ENCODE measurements at places on chromosomes 12 and 14.
A peak's percentile ranks its signal among the peaks of the same experiment; 100 is the strongest.

DNA sequence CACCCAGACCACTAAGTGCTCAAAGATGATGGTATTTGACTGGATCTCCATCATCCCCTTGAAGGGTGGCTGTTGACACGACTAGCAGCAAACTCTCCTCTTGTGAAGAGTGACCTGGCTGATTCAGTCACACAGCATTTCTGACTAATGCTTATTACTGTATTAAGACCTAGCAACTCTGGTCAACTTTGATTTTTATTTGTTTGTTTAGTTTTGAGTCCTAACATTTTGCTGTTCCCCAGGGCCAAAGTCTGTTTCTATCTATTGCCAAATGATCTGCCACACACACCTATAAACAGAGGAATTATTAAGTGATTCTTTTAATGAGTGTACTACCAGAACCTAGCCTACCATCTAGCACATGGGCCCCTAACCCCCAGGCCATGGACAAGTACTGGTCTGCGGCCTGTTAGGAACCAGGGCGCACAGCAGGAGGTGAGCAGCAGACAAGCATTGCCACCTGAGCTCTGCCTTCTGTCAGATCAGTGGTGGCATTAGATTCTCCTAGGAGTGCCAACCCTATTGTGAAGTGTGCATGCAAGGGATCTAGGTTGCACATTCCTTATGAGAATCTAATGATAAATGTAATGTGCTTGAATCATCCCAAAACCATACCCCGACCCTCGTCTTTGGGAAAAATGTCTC is 120.0 kb downstream of the RPS6KA5 start:
- no peak overlapping the region for H3K27ac ChIP-seq
- no peaks in the 10 kb centered on the region for H3K27me3 ChIP-seq
- peaks cover 10% of the 10 kb centered on the region for H3K4me1 ChIP-seq
- H3K4me3 ChIP-seq, result no peak overlapping the region
- DNase-seq, result no peak

DNA sequence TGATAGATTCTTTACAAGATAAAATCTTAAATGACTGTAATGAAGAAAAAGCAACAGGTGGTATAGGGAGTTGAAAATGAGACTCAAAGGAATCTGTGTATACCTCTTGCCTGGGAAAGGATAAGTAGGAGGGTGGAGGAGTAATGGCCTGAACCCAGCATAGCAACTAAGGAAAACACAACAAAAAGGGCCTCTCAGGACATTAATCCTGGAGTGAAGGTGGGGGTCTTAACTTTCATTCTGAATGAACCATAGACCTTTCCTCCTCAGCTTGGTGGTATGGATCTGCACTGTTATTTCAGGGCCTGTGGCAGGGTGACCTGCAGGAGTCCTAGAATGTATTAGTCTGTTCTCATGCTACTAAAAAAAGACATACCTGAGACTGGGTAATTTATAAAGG is 185.6 kb downstream of the AKAP6 start:
- H3K36me3 ChIP-seq, result no peaks in the 10 kb centered on the region
- H3K27ac ChIP-seq, result no peak overlapping the region
- H3K27me3 ChIP-seq, result peaks cover 7% of the 10 kb centered on the region
- DNase-seq, result no peak
- no peaks in the 10 kb centered on the region for H3K4me1 ChIP-seq

- H3K36me3 ChIP-seq, result no peaks in the 10 kb centered on the region
- DNase-seq, result no peak
- no peak overlapping the region for H3K27ac ChIP-seq
- no peaks in the 10 kb centered on the region for H3K27me3 ChIP-seq
- H3K4me3 ChIP-seq, result no peak overlapping the region
Measured at GRCh38 chr14:77638771-77639171, 22.3 kb upstream of the SPTLC2 start.

DNA sequence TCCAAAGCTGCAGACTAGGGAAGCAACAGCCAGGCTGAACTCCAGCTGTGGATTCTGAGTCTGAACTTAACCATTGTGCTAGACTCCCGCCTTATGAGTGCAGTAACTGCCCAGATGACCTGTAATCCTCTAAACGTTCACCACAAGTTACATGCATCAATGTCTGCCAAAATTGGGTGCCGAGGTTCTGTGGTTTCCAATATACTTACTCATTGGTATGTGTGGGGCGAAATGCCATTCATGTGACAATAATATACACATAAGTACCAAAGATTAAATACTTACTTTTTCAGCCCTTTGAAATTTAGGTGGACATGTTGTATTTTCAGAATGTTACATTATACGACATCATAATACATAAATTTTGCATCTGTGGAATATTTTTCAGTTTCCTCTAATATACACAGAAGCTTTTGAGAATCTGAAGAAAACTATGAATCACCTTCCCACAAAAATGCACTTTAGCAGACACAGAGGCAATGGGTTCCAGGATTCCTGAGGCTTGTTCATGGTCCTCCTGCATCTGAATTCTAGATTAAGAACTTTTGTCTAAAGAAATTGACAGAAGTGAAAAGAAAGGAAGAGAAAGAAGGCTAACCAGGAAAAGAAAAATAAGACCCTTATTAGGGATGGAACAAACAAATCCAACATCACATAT is 31.7 kb downstream of the GRIP1 start:
- H3K4me1 ChIP-seq, result no peaks in the 10 kb centered on the region
- no peak overlapping the region for H3K4me3 ChIP-seq
- H3K27ac ChIP-seq, result no peak overlapping the region
- peaks cover 1% of the 10 kb centered on the region for H3K27me3 ChIP-seq
- H3K36me3 ChIP-seq, result no peaks in the 10 kb centered on the region

- no peak for DNase-seq
- no peak overlapping the region for H3K4me3 ChIP-seq
- H3K4me1 ChIP-seq, result peaks cover 26% of the 10 kb centered on the region
- no peaks in the 10 kb centered on the region for H3K36me3 ChIP-seq
- peak overlapping the region; percentile 71 for H3K27ac ChIP-seq
- no peaks in the 10 kb centered on the region for H3K27me3 ChIP-seq
Measured at GRCh38 chr12:106766393-106766826, 8.1 kb upstream of the RIC8B start.

DNA sequence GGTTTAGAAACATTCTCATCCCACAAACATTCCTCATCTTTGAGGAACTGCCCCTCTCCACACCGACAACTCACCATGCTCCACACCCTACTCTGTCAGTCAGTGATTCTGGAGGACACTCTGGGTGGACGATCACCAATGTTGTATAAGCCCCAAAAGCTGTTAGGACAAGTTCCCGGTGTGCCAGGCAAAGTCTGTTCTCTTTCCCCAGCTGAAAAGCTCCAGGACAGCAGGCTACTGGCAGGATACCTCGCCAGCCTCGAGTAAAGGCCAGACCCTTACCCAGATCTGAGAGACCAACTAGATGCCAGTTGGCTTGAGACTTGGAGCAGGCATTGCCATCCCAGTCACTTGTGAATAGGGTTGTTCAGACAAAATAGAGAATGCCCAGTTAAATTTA is 12.0 kb downstream of the KRT5 start:
- H3K36me3 ChIP-seq, result no peaks in the 10 kb centered on the region
- H3K4me3 ChIP-seq, result no peak overlapping the region
- no peak for DNase-seq
- H3K27ac ChIP-seq, result no peak overlapping the region

DNA sequence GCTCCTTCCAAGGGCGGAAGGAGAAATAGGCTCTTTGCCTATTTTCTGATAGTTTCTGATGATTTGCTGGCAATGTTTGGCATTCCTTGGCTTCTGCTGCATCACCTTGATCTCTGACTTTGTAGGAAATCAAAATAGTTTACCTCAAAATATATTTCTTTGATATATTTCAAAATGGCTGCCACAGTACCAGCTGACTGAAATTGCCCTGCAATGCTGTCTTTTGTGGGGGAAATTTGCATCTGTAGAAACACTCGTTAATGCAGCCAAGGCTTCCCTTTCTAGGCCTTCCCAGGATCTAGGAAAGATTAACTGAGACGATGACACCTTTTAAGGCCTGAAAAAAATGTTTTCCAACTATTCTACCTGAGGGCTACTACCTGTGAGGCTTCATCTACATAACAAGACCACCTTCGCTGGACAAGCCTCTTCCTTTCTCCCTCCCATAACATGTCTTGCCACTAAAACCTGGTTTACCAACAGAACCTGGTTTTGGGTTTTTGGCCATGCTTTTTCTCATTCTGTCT is 212.8 kb upstream of the SSTR1 start:
- no peaks in the 10 kb centered on the region for H3K27me3 ChIP-seq
- no peak overlapping the region for H3K27ac ChIP-seq
- H3K4me1 ChIP-seq, result no peaks in the 10 kb centered on the region
- DNase-seq, result no peak
- no peak overlapping the region for H3K4me3 ChIP-seq

GRCh38 chr12:70268972-70269371 is 25.7 kb downstream of the CNOT2 start:
- no peaks in the 10 kb centered on the region for H3K27me3 ChIP-seq
- H3K36me3 ChIP-seq, result peaks cover 16% of the 10 kb centered on the region
- H3K4me1 ChIP-seq, result peaks cover 27% of the 10 kb centered on the region
- no peak for DNase-seq
- H3K4me3 ChIP-seq, result no peak overlapping the region
- no peak overlapping the region for H3K27ac ChIP-seq
